ENCODE measurements at places on chromosomes 11 and 22.
A peak's percentile ranks its signal among the peaks of the same experiment; 100 is the strongest.

DNA sequence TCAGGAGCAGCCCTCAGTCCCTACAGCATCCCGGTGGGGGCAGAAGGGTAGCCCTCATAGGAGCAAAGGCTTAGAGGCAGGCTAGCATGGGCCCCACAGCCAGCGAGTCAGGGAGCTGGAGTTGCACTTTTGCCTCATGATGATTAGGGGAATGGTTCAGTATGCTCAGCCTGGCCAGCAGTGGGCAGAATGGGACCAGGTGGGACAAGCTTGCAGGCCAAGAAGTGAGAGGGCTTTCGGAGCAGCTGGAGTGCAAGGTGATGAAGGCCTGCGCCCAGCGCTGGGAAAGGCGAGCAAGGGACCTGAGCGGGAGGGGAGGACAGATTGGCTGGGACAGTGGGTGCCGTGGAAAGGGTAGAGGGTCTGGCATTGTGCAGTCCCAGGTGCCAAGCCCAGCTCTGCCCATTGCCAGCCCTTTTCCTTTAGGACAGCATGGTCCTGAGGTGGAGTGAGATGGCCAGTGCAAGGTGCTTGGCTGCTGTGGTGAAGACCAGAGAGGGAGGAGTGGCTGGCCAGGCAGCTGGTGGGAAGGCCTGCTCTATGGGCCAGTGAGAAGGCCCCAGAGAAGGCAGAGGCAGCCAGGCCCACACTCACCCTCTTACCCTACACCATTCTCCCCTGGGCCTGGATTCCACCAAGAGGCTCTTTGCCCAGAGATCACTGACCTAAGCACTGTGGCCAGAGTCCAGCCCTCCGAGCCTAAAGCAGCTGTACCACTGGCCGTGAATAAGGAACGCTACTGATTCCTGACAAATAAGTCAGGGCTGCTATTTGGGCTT is 47.9 kb upstream of the SUSD2 start:
- DNase-seq = no peak

GRCh38 chr11:109133159-109133558 is 288.8 kb upstream of the C11orf87 start:
- no peak for DNase-seq

GRCh38 chr11:65640483-65641296 is 2.8 kb downstream of the SIPA1 start:
- DNase-seq = no peak

DNA sequence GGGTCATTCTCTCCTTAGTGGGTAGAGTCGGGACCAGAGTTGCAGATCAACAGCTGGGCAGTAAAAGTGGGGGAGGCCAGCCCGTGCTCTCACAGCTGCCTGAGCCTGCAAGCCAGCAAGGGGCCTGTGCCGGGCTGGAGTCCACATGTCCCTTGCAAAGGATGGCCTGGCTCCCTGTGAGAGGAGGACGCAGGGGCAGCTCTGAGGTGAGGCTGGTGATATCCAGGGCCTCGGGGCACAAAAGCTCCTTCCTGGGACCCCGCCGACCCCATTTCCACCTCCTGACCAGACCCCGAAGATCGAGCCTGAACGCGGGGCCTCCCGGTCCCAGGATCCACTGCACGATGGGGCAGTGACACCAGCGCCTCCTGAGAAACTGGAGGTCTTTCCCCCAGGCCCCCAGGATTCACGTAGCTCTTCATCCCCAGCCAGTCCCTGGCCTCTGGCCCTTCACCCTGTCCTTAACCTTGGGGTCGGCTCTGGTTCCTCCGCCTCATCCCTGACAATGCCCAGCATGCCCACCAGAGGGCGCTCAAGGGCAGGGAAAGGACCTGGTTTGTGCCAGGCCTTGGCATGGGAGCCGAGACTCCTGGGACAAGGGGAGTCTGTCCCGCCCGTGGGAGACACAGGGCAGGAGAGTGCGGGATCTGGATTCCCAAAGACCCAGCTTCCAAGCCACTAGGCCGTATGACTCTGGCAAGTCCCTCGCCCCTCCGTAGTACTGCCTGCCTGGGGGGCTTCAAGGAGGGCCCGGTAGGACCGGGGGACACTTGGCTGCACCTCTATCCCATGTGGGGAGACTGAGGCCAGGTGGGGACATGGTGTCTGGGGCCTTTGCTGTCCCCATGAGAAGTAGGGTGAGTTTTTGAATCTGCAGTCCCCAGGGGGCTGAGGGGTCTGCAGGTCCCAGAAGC is 17.8 kb upstream of the WNT7B start:
- DNase-seq = peak; percentile 85

GRCh38 chr11:105588001-105588400 is 21.9 kb upstream of the GRIA4 start:
- peak; percentile 14 for DNase-seq

DNA sequence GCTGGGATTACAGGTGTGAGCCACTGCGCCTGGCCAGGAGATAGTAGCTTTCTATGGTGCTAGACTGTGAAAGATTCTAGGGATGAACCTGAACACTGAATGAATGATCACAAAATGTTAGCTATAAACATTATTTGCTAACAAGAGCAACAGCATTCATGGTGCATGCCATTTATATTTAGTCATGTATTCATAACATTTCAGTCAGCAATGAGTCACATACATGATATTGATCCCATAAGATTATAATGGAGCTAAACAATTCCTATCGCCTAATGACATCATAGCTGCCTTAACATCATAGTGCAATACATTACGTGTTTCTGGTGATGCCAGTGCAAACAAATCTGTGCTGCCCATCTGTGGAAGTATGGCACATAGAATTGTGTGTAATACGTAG is 164.1 kb downstream of the ARHGAP42 start:
- no peak for DNase-seq

DNA sequence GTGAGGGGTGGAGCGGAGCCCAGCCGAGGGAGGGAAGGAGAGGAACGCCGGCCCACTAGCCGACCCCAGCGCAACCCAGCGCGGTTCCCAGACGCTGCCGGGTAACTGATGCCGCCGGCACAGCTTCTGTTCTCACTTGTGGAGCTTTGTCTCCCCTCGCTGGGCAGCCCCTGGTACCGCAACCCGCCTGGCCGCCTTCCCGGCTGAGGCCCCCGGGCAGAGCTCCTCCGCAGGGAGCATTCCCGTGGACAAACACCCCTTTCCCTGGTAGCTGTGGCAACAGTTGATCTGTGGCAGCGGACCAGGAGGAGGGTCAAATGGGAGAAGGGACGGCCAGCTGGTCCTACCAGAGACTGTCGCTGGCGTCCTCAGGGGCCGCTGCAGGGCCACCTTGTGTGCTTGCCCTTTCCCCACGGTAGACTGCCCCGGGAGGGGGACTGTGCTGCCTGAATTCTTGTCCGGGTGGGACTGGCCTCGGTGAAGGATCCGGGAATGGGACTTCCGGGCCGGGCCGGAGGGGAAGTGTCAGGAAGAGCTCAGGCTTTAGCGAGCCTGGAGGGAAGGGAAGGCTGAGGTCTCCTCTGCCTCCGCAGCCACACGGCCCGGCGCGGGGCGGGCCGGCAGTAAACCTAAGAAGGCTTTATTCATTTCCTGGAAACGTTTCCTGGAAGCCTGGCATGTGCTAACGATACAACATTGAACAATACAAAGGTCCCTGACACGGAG is 468.0 kb downstream of the OPCML start:
- peak; percentile 83 for DNase-seq

GRCh38 chr11:116503216-116504160 is 269.3 kb downstream of the BUD13 start:
- no peak for DNase-seq

- peak; percentile 69 for DNase-seq
Observed at GRCh38 chr11:91947215-91947820, 277.3 kb upstream of the FAT3 start.

DNA sequence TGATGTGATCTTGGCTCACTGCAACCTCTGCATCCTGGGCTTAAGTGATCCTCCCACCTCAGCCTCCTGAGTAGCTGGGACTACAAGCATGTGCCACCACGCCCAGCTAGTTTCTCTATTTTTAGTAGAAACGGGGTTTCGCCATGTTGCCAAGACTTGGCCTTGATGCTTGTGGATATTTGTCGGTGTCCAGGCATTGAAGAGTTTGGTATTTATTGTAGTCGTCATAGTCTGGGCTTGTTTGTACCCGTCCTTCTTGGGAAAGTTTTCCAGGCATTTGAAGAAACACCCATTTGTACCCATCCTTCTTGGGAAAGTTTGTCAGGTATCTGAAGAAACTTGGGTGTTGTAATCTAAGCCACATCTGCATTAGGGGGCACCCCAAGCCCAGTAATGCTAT is 28.7 kb downstream of the FCHSD2 start:
- no peak for DNase-seq

DNA sequence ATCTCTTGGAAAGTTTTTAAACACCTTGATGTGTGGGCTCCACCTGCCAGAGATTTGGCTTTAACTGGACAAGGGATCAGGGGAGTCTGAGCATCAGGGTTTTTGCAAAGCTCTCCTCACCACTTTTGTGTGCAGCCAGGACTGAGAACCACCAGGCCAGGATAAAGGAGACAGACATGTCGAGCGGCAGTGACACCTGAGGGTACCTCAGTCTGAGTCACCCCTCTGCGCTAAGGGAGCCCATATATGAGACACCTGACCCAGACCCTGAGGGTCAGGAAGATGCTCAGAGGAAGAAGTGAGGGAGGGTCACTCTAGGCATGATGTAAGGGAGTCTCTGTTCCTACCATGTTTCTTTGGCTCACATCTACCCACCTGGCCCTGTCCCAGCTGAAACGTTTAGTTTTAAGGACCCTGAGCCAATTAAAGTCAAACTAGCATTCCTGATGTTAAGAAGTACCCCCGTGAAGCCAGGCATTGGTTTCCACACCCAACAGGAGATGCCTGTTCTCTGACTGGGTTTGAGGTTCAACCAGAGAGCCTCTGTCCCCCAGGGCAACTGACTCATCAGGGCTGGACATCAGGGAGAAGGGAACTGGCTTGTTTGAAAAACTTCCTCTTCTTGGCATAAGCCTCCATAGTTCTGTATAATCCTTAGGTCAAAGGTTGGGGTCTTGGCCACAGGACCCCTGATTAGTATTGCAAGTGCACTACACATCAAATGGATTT is 72.4 kb upstream of the BIRC3 start:
- DNase-seq = no peak

DNA sequence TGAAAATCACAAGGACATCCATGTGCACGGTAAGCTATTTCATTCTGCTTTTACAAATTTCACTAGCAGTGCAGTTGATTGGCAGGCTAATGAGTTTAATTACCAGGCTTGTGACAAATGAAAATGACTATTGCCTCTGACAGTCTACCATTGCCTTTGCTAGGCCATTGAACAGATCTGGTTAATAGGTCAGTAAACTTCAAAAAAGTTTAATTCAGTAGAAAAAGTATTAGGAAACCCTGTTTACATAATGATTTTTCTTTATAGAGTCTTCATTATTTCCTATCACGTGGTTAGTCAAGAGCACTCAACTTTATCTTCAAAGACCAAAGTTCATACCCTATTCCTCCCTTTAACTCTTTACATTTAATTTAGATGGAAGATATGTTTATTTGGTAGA is 77.0 kb downstream of the PRMT3 start:
- no peak for DNase-seq

DNA sequence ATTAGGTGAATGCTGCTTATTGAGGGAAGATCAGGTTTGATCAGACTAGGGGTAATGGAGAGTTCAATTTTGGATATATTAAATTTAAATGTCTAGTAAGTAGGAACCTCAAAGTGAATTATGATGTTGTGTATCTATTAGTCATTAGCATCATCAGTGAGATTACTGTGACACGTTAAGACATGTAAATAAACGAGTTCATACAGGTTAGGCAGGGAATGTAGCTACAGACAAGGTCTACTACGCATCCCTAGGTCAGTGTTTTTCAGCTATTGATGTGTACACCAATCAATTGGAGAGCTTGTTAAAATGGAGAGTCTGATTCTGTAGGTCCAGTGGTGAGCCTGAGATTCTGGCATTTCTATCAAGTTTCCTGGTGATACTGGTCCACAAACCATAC is 120.1 kb upstream of the LRRC4C start:
- no peak for DNase-seq

DNA sequence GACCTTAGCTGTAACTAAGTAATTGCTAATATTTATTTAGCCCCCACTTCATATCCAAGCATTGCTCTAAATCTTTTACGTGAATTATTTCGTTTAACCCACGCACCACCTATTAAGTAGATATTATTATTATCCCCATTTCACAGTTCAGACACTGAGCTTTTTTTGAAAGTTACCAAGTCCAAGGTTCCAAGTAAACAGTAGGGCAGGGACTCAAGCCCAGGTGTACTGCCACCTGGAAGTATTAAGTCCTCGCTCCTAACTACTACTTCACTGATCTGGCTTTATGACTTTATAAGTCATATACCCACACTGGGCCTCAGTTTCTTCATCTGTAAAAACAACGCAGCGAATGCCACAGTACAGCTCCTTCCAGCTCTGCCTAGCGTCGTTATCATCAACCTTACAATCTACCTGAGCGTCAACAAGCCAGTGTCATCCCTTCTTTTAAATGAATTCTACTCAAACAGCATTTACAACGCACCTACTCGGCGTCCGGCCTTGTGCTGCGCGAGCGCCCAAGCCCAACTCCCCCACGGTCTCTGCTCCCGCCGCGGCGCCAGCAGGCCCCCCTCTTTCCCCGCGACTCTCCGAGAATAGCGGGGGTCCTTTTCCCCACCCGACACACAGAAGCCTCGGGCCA is 624 bp downstream of the TMEM41B start:
- DNase-seq = peak; percentile 43

GRCh38 chr11:44400431-44400830 is 90.5 kb upstream of the ALX4 start:
- no peak for DNase-seq

GRCh38 chr22:35842519-35842913 is 124.8 kb downstream of the APOL5 start:
- DNase-seq = no peak

GRCh38 chr22:35311551-35311999 is 11.9 kb downstream of the TOM1 start:
- DNase-seq = no peak

GRCh38 chr11:10646681-10647355 is 46.7 kb downstream of the IRAG1 start:
- no peak for DNase-seq

DNA sequence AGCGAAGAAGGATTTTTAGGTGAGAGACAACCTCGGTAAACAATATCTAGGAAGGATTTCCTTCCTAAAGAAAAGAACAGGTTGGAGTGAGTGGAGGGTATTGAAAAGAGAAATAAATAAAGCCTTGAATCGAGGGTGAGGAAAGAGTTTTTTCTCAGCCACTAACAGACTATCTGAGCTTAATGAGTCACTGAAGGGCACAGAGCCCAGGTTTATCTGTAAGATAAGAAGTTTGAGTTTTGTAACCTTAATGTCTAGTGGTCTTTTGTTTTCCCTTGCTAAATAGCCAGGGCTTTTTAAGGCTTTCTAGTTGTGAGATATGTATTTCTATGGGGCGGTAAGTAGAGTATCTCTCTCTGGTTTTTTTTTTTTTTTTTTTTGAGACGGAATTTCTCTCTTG is 394.5 kb upstream of the KIRREL3 start:
- DNase-seq = no peak

DNA sequence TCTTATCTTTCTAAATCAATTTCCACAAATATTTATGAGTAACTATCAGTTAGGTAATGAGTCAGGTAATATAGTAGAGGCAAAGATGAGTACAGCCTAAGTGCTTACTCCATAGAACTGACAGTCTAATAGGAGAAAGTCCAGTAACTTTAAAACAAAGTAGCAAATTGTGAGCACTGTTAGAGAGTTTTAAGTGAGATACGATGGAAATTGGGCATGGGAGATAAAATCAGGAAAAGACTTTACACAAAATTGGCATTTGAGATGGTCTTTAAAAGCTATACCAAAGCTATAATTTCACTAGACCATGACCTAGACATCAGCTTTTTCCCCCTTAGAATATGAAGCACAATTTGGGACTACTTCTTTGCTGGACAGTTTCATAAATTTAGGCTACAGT is 113.7 kb downstream of the CSTPP1 start:
- DNase-seq = no peak

Data from urothelium cell line (cell line).